ENCODE measurements at places on chromosomes 4 and X. TPM values are rescaled to one million over a fixed set of nuclear protein-coding genes. Genes with fewer than 3 reads are reported as not detected.

The BCOR gene
- polyA plus RNA-seq = 11.8 TPM

The APLN gene
- 0.40 TPM for polyA plus RNA-seq

The PASD1 gene
- not detected for polyA plus RNA-seq

The STK32B gene
- polyA plus RNA-seq = 6.0 TPM

The GLOD5 gene
- polyA plus RNA-seq = not detected

The PNMA6A gene
- 0.68 TPM for polyA plus RNA-seq

The PSAPL1 gene
- polyA plus RNA-seq = 2.1 TPM

The DCAF12L2 gene
- polyA plus RNA-seq = not detected

The DGAT2L6 gene
- not detected for polyA plus RNA-seq

The NKX3-2 gene
- polyA plus RNA-seq = 0.05 TPM

The FSTL5 gene
- polyA plus RNA-seq = not detected

The LUZP4 gene
- polyA plus RNA-seq = not detected

The UNC5C gene
- 2.6 TPM for polyA plus RNA-seq
